ENCODE measurements at places on chromosomes 7 and 10. TPM values are rescaled to one million over a fixed set of nuclear protein-coding genes. Genes with fewer than 3 reads are reported as not detected.

PPP1R3A gene
- 116 TPM for total RNA-seq

DNA sequence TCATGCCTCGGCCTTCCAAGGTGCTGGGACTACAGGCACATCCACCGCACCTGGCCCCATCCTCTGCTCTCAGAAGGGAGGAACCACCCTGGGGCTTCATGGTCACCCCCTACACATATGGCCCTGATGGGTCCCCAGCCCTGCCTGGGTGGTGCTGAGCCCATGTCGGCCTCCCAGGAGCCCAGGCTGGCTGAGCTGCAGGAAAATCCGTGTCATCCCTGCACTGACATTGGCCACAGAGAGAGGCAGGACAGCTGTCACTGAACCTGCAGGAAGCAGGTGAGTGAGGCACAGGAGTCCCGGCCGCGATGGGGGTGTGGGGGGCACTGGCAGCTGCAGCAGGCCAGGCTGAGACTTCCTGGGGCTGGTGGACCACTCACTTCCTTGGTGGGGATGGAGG lies 8.0 kb downstream of the GRIFIN start:
- DNase-seq: no peak

DNA sequence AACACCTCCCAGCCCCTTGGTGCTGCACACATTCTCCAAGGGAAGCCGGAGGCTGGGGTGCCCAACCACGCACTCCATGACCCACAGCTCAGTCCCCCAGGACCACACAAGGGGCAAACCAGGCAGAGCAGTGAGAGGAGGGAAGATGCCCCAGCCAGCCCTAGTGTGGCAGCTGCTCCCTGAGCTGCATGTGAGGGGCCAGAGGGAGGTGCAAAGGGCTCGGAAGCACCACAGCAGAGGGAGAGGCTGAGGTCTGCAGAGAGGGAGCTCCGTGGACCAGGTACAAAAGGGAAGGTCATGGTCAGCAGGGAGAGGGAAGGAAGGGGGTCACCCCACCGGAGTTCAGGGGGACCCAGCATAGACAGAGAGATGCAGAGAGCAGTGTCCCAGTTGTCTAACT lies 1.5 kb upstream of the CALML5 start:
- no peak for DNase-seq

- no peak for DNase-seq
Observed at GRCh38 chr7:106966121-106966520, 78.4 kb upstream of the PRKAR2B start.
